Activated naive CD8-positive, alpha-beta T cell treated with anti-CD3 and anti-CD28 coated beads for 36 hours (primary cell): ENCODE measurements at places on chromosomes 4 and X.

- DNase-seq, result no peak
These were observed 34.5 kb downstream of the RNF175 start for GRCh38 chr4:153725136-153725830.

DNA sequence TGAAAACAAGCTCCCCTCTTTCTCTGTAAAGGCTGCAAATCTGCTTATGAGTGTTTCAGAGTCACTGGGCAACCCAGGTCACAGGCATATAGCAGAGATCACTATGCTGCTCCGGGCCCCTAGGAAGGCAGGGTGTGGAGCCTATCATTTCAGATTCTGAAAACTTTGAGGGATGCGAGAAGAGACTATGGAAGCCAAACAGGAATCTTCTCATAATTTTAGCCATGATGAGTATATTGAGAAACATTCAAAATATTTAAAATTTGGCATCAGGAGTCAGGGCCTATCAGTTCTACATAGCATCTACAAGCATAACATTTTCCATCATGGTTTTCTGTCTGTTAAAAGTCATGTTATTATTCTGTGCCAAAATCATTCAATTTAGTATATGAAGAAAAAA, 61.7 kb upstream of the ATXN3L start:
- no peak for DNase-seq

GRCh38 chrX:15749642-15750610, 11.9 kb downstream of the CA5B start:
- no peak for DNase-seq

DNA sequence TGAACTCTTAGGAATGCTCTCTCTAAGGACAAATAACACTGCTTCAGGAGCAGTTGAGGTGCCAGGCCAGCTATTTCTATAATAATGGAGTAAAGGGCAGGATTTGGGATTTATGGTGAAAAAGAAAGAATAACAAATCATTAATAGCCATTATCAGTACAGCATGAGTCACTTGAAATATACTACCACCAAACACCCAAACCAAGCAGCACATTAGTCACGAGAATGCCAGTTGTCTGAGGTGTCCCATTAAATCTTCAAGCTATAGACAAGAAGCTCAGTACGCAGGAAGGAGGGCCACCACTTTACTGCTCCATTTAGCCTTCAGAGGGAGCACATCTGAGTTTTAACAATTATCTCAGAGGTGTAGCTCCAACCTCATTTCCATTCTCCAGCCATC, 106.8 kb upstream of the MAGEA10 start:
- no peak for DNase-seq

- DNase-seq, result no peak
These were observed 224.6 kb downstream of the IL15 start for GRCh38 chr4:141860974-141861373.

- DNase-seq, result no peak
These were observed 93.9 kb downstream of the PHKA2 start for GRCh38 chrX:18890049-18890381.

DNA sequence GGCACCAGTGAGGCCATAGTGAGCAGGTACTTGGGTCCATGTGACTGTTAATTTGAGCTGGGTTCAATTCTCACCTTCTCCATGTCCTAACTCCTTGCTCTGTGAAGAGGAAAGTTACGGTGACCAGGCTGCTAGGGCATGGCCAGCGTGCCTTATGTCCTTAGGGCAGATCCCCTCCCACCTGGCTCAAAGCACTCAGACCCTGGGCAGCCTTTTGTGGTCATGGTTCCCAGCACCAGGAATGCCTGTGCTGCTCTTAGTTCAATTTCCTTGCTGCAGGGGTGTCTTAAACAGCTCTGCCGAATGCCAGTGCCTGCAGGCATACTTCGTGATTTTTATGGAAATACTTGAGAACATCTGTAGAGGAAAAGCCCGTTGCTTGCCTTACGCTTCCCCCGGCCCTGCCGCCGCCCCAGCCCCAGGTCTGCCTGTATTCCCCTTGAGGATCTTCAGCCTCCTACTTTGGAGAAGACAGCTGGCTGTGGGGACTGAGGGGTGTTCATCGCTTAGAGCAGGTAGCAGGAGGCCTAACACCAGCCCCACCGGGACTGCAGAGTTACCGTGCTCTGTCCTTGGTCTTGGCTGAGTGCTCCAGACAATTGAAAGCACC, 3.1 kb upstream of the CDK16 start:
- DNase-seq, result no peak

DNA sequence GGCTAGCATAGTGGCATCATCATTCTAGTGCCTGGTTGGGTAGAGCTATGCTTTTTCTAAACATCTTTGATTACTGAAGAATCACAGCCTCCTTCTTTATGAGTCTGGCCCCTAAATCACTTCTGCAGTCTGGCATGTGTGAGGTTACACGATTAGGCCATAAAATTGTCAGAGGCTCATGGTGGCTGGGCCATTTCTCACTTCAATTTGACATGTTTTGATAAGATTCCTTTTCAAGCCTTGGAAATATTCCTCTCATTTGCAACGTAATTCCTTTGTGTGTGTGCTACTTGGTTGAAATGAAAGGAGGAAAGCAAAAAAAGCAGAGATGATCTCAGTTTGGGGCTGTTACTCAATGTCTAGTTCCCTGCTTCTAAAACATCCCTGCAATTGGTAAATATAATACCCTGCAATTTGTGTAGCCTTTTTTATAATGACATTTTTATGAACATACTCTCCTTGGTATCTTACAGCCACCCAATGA, 6.2 kb downstream of the CCKAR start:
- DNase-seq, result no peak

DNA sequence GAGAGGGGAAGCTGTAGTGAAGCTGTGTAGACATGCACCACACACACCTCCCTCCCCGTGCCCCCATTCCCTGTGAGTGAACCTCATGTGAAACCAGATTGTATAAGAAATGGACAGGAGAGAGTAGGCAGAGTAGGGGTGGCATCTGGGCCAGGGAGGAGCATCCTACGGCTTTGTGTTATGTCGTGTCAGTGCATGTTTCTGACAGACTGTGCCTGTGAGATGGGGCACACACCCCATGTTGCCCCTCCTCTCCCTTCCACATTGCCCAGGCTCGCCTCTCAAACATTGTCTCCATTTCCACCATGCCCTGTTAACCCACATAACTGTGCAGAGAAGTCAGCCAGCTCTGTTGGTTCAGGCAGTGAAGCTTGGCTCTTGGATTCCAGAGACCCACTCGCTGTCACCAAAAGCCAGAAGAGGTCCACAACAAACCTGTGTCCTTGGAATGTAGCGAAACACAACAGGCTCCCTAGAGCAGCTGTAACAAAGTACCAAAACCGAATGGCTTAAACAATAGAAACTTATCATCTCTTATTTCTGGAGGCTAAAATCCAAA, 56.1 kb downstream of the SLC9A6 start:
- DNase-seq, result no peak

GRCh38 chr4:12911750-12912358, 572.3 kb downstream of the RAB28 start:
- no peak for DNase-seq

- no peak for DNase-seq
These were observed 42.7 kb upstream of the CTAG2 start for GRCh38 chrX:154695911-154696675.

DNA sequence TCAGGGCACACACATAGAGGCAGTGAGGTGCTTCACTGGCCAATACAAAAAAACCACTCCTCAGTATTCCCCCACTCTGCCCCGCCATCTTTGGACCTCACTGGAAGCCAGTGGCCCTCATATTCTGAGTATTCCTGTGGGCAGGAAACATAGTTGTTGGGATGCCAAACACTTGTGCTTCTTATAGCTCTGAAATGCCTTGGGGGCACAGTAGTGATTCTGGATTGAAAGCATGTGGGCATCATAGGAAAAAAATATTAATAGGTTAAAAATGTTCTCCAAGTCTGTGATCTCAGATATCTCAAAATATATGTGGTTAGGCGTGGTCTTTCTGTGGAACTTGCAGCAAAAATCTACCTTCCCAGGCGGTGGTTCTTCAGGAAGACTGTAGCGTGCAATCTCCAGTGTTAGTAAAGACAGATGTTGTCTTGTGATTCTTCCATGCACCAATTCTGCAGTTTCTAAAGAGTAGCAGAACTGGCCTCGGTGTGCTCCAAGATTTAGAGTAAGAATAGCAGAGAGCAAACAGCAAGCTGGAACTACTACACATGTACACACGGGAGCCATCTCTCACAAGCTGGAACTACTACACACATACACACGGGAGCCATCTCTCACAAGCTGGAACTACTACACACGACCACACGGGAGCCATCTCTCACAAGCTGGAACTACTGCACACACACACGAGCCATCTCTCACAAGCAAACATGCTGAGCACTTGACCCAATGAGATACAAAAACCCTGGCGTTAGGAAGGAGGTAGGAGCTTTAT, 8.0 kb upstream of the TENM3 start:
- DNase-seq, result no peak

DNA sequence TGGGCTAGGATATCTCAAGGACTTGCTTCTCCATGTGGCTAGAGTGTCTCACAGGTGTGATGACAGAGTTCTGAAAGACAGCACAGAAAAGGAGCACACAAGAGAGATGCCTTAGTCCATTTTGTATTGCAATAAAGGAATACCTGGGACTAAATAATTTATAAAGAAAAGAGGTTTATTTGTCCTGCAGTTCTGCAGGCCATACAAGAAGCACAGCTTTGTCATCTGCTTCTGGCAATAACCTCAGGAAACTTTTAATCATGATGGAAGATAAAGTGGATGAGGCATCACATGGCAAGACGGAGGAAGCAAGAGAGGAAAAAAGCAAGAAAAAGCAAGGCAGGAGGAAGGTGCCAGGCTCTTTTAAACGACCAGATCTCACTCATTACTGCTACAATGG, 126.9 kb downstream of the ADAMTS3 start:
- no peak for DNase-seq

DNA sequence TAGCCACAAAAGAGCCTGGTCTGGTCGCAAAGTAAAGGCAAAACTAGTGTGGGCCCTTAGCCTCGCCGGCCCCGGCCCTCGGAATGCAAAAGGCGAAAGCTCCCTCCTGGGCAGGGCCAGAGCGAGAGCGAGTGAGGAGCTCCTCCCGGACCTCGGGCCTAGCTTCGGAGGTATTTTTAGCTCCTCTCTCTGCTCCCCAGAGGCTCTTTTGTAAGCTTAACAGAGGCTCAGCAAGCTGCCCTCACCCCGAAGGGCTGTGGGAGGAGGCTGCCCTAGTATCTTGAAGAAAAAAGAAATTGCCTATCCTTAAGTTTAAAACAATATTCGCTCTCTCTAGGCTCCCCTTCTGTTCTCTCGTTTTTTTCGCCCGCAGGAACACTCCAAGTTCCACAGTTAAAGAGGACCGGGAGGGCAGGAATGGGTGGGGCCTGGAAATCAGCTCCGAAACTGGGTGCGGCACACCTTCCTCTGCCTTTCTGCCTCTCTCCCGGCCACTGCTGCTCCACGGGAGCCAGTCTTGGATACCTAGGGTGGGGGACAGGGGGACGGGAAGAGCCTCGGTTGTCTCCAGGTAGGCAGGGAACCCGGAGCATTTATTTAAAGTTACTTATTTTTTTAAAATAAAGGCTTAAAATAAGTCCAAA, 12.1 kb downstream of the HAND2 start:
- DNase-seq, result no peak

GRCh38 chrX:53280331-53281320, 758 bp downstream of the IQSEC2 start:
- no peak for DNase-seq
